Stimulated activated CD4-positive, alpha-beta T cell treated with anti-CD3 and anti-CD28 coated beads, TNF-alpha, amount 100 ng/mL, for 48 hours (primary cell): ENCODE measurements at places on chromosomes 2 and 18.
A peak's percentile ranks its signal among the peaks of the same experiment; 100 is the strongest.

- no peak for DNase-seq
These were observed 456.2 kb downstream of the PARD3B start for GRCh38 chr2:205001300-205001966.

DNA sequence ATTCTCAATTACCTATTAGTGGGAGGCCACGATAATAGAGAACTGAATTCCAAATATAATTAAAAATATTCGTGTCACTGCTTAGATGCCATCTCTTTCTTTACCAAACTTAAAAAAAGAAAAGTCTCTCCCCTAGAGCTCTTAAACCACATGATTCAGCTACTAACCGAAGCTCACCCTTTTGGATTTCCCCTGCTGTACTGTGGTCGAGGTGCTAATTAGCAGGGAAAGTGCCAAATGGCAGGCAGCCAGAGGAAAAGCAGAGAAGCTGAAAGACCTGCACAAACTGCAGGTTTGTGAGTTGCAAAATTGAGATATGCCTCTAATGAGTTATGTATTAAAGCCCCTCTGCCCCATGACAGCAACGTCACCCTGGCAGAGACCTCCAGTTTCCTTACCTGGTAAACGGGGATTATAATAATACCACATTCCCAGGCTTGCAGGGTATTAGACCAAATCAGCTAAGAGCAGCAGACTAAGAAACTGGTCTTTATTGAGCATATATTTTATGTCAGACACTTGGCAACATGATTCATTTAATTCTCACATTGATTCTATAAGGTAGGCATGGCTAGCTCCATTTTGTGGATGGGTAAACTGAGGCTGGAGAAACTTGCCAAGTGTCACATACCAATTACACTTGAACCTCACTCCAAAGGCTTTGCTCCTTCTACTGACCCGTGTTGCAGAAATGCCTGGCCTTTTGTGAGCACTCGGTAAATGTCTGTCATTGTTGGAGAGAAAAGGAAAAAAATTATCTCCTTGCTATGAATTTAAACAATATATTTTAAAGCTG is 259.7 kb downstream of the LPIN1 start:
- DNase-seq: peak; percentile 48

DNA sequence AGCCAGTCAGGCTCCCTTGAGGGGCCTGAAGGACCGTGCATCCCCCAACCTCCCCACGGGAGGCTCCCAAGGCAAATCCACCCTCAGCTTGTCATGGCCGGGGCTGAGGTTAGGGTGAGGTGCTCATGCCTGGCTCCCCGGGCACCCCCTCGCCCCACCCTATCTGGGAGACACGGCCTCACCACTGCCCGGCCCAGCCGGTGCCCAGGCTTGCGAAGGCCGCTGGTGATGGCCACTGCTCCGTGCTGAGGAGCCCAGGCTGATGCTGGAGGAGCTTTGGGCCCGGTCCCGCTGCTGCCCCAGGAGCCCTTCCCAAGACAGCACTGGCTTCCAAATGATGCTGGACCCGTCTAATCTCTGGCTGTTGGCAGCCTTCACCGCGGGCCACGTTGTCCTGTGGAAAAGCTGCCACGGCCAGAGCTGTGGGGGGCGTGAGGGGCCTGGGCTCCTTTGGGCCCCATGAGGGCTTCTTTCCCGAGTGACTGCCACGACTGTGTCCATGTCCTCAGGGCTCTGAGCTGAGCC is 135.7 kb upstream of the CTDP1 start:
- no peak for DNase-seq

DNA sequence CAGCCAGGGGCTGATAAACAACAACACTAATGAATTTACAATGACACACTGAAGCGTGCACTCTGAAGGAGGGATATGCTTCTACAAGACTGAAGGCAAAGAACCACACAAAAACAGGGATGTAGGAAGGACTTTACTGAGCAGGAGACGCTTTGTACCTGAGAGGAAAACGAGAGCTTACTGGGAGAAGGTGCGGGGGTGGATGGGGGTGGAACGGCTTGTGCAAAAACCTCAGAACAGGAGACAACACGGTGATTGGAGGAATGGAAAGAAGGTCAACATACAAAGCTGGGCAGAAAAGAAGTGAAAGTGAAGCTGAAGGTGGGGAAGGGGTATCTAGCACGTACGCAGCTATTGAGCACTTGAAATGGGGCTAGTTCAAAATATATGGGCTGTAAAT is 93.1 kb downstream of the SLC8A1 start:
- no peak for DNase-seq

DNA sequence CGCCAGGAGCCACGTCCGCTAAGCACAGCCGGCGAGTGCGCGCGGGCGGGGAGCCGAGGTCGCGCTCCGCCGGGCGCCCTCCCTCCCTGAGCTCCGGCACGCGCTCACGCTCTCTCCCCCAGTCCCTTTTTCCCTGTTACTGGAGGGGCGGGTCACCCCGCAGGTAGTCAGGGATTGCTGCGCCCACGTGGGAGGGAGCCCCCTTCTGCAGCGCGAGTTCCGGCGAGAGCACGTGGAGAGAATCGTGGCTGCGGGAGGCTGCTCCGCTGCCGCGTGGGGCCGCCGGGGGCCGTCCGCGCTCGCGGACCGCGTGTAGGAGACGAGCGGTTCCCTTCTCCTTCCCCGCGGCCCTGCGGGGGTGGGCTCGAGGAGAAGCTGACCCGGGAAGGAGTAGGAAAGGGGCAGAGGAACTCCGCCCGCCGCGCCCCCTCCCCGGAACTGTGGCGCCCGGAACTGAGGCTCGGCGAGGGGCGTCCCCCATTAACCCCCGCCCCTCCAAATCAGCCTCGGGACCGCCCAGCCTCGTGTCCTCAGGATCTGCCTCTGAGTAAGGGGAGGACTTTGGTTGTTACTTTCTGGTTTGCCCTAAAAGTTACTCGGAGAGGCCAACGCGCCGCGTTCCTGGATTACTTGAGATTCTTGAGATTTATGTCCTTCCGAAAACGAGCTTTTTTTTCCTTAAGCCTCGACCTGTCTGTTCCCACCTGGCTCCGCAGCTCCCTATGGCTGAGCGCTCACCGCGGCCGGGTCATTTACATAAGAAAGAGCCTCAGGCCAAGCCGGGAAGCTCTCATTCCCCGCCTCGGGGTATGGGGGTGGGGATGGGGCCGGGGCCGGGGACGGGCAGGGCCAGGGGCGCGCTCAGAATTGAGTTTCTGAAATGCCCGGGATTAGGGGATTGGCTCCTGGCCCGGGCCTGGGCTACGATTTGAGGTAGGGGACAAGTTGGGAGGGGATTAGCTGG is 1.1 kb downstream of the HK2 start:
- DNase-seq: peak; percentile 51

DNA sequence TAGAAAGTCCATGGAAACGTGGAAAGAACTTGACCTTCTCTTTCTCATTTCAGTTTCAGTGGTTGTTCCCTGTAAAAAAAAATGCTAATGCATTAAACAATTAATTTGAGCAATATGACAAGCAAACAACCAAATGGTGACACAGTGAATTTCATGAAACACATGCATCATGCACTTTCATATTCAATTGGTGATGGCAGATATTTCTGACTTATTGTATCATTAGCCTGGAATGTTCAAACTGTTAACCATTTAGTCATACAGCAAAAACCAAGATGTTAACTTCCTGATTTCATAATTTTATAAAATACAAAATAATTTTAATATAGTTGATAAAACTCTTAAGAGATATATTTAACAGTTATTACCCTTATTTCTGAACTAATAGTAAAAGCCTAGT is 85.5 kb downstream of the SCN1A start:
- no peak for DNase-seq

GRCh38 chr18:23380817-23381216 is 72.3 kb upstream of the RIOK3 start:
- no peak for DNase-seq

GRCh38 chr2:18430996-18431748 is 129.3 kb downstream of the RDH14 start:
- DNase-seq: no peak

- DNase-seq: no peak
These were observed 1389.7 kb downstream of the DSC3 start for GRCh38 chr18:29652797-29653196.

DNA sequence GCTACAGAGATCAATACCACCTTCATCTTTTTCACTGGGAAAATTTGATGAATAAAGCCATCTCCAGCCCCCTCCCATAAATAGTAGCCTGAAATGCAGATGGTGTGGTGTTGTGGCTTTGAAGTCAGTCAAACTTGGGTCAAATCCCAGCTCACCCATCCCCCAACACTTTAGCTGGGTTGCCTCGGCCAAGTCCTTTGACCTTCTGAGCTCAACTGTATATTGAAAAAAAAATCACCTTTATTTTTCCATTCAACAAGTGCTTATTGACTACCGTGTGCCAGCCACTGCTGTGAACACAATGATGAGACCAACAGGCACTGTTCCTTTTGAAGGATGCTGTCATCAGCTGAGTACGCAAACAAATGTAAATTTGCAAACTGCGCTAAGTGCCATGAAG is 35.1 kb upstream of the NTSR2 start:
- DNase-seq: no peak
